Astrocyte (in vitro differentiated cells and primary cell): ENCODE measurements at places on chromosomes 4 and X. TPM values are rescaled to one million over a fixed set of nuclear protein-coding genes. Genes with fewer than 3 reads are reported as not detected.

GRCh38 chr4:52932591-52933470 is 70.7 kb downstream of the RASL11B start:
- H3K4me3 ChIP-seq, result no peak overlapping the region
- no peaks in the 10 kb centered on the region for H3K36me3 ChIP-seq
- no peaks in the 10 kb centered on the region for H3K27me3 ChIP-seq
- peaks cover 10% of the 10 kb centered on the region for H3K4me1 ChIP-seq
- peak; percentile 39 for DNase-seq

GRCh38 chr4:8370835-8371595 is 69.5 kb downstream of the ACOX3 start:
- H3K4me3 ChIP-seq, result no peak overlapping the region
- no peaks in the 10 kb centered on the region for H3K36me3 ChIP-seq
- no peaks in the 10 kb centered on the region for H3K4me1 ChIP-seq
- H3K27me3 ChIP-seq, result no peaks in the 10 kb centered on the region
- H3K27ac ChIP-seq, result no peak overlapping the region
- DNase-seq, result no peak

Gene FGD1
- 18.0 and 18.6 TPM in 2 replicates for total RNA-seq

Gene DUSP9
- 0.20 and 0.36 TPM in 2 replicates for total RNA-seq
